ENCODE measurements at places on chromosomes 1 and 21.

- peak overlapping the region; percentile 13 for H3K27ac ChIP-seq
- H3K4me1 ChIP-seq: peaks cover 6% of the 10 kb centered on the region
- H3K36me3 ChIP-seq: no peaks in the 10 kb centered on the region
- no peak overlapping the region for H3K4me3 ChIP-seq
Measured at GRCh38 chr1:31855038-31855845, 39.4 kb upstream of the SPOCD1 start.

DNA sequence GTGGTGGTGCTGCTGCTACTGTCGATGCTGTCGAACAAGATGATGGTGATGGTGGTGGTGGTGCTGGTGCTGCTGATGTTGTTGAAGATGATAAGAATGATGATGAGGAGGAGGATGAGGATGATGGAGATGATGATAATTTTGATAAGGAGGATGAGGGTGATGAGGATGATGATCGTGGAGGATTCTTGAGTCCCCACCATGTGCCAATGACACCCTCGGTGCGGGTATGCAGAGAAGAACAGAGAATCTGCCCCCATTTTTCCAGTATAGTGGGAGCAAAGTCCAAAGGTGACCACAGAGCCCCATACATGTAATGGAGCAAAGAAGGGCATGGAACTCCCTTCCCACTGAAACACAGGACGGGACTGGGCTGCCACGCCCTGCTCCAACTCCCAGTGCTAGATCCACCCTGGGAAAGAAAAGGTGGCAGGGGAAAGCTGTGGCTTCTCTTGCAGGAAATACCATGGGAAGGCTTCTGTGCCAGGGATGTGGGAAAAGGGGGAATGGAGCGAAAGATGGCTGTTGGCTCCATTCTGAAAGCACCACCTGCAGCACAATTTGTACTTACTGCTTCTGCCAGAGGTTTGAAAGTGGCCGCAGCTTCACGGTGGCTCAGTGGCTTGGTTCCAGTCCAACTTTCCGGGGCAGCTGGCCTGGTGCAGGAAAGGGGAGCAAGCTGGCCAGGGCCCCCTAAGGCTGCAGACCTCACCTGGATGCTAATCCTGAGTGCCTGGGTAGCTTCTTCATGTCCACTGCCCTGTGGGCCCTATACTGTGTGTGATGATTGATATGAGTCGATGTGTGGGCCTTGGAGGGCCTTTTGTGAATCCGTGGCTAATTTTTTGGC, 387.2 kb upstream of the VAMP3 start:
- H3K27ac ChIP-seq: no peak overlapping the region
- H3K4me3 ChIP-seq: no peak overlapping the region
- H3K36me3 ChIP-seq: no peaks in the 10 kb centered on the region
- H3K27me3 ChIP-seq: peaks cover 3% of the 10 kb centered on the region

DNA sequence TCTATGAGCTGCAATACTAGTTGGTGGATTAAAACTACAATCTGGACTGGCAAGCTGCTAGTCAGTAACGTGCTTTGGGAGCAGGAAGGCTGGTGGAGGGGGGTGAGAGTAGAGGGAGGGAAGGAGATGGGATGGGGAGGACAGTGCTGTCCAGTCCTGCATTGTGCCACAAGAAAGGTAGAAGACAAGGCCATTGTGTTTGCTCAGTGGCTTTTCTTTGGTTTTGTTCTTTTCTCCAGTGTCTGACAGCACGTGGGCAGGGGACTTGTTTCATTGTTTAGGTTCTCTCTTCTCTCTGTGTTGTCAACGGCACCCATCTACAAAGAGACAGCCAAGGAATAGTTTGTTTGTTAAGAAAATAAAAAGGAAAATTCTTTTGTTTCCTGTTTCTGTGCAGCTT, 362.8 kb upstream of the PLXNA2 start:
- H3K27ac ChIP-seq: no peak overlapping the region
- no peaks in the 10 kb centered on the region for H3K36me3 ChIP-seq
- H3K27me3 ChIP-seq: no peaks in the 10 kb centered on the region
- DNase-seq: no peak
- H3K4me3 ChIP-seq: no peak overlapping the region

DNA sequence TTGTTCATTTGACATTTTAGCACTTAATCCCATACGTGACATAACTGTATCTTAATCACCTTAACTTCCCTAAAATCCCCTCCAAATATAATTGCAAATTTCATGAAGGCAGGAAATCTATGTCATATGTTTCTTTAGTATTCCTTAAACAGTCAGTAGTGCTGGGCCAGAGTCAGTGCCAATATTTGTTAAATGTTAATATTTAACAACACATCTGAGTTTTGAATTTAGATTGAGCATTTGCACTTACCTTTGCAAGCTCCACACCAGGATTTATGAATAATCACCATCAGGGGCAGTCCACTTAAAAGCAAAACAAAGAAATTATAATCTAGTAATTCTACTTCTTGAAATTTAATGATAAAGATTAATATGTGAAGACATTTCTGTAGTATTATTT, 5.3 kb downstream of the KTI12 start:
- DNase-seq: no peak
- no peak overlapping the region for H3K27ac ChIP-seq
- no peak overlapping the region for H3K4me3 ChIP-seq
- H3K4me1 ChIP-seq: peaks cover 24% of the 10 kb centered on the region
- no peaks in the 10 kb centered on the region for H3K27me3 ChIP-seq

DNA sequence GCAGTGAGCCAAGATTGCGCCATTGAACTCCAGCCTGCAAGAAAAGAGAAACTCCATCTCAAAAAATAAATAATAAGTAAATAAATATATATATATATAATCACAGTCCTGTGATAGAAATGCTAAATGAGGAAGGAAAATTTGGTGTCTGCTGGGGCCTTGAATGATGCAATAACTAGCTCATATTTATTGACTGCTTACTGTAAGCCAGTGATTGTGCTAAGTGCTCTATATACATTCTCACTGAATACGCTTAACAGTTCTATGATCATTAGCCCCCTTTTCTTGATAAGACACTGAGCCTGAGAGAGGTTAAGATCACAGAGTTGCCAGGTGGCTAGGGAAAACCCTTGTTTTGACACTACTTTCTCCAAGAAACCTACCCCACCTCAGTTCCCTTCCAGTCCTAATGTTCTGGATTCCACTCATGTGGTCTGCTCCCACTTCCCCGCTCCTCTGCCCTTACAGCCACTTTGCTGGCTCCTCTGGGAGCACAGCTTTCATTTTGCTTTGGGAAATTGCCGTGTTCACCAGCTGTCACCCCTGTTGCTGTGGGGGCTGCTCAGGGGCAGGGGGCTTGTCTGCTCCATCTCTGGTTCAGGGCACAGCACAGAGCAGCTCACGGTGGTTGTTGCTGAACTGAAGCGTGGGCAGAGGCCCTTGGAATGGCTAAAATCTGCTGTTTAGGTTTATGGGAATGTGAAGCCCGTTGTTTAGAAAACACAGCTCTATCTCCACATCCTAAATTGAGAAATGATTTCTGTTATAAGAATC, 2.5 kb upstream of the BMP8A start:
- H3K36me3 ChIP-seq: peaks cover 19% of the 10 kb centered on the region
- no peaks in the 10 kb centered on the region for H3K4me1 ChIP-seq
- no peak overlapping the region for H3K27ac ChIP-seq
- no peak overlapping the region for H3K4me3 ChIP-seq

DNA sequence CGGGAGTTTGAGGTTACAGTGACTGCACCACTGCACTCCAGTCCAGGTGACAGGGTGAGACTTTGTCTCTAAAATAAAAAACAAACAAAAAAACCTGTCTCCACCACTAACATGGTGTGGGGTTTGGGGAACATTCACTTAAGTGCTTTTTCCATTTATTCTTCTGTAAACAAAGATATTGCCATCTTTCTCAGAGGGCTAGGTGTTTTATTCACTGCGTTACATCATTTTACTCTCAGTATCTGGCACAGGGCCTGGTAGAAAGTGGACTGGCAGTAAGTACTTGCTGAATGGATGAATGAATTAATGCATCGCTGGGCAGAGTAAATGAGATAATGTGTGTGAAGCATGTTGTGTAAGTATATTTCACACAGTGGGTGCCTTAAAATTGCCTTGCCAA, 20.1 kb downstream of the KIAA0040 start:
- no peak overlapping the region for H3K4me3 ChIP-seq
- peaks cover 54% of the 10 kb centered on the region for H3K4me1 ChIP-seq
- no peak for DNase-seq
- H3K27me3 ChIP-seq: no peaks in the 10 kb centered on the region

- no peaks in the 10 kb centered on the region for H3K4me1 ChIP-seq
- no peaks in the 10 kb centered on the region for H3K36me3 ChIP-seq
- H3K4me3 ChIP-seq: no peak overlapping the region
- no peaks in the 10 kb centered on the region for H3K27me3 ChIP-seq
- DNase-seq: no peak
Measured at GRCh38 chr1:106571109-106571508, 485.4 kb upstream of the PRMT6 start.

GRCh38 chr1:92485381-92486250, 1.1 kb downstream of the GFI1 start:
- peak; percentile 88 for DNase-seq
- no peaks in the 10 kb centered on the region for H3K27me3 ChIP-seq
- H3K36me3 ChIP-seq: peaks cover 55% of the 10 kb centered on the region
- peak overlapping the region; percentile 97 for H3K27ac ChIP-seq
- peak overlapping the region; percentile 99 for H3K4me3 ChIP-seq

DNA sequence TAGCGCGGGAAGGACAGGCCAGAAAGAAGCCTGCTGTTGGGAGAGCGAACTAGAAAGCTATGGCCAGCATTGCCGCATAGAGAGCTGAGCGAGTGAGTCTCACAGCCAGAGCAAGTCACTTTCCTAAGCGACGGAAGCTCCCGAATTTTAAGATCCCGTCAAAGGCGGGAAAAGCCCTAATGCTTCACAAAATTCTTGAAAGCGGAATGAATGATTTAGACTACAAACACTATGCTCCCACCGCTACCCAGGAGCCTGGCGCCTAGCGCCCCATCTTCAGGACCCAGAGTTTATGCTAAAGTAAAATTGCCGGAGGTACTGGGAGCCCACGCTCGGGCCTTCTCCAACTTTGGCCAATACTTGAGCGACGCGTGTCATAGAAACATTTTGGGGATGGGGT, 409.9 kb upstream of the ESRRG start:
- no peak overlapping the region for H3K27ac ChIP-seq
- H3K4me1 ChIP-seq: peaks cover 2% of the 10 kb centered on the region
- no peak overlapping the region for H3K4me3 ChIP-seq

GRCh38 chr1:32521165-32521564, 18.1 kb upstream of the ZBTB8A start:
- H3K27me3 ChIP-seq: no peaks in the 10 kb centered on the region
- peaks cover 9% of the 10 kb centered on the region for H3K4me1 ChIP-seq
- H3K36me3 ChIP-seq: no peaks in the 10 kb centered on the region
- H3K4me3 ChIP-seq: peak overlapping the region; percentile 61
- H3K27ac ChIP-seq: no peak overlapping the region

DNA sequence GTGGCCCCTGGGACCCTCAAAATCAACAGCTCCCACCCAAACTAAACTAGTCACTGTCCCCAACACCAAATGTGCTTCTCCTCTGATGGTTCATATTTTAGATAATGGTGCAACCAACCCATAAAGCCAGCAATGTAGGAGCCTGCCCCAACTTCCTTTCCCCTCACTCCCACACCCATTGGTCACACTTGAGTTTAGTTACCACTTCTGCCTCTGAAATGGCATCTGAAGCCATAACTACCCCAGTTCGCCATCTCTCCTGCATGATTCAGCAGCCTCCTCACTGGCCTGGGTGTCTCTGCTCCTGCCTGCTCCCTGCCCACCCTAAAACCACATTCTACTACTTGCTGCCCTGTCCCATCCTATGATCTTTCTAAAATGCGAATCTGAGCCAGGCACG, 3.4 kb upstream of the CDCP2 start:
- no peak overlapping the region for H3K4me3 ChIP-seq
- no peak for DNase-seq
- H3K27me3 ChIP-seq: no peaks in the 10 kb centered on the region
- no peaks in the 10 kb centered on the region for H3K4me1 ChIP-seq
- no peaks in the 10 kb centered on the region for H3K36me3 ChIP-seq
- no peak overlapping the region for H3K27ac ChIP-seq

- H3K4me1 ChIP-seq: peaks cover 72% of the 10 kb centered on the region
- H3K4me3 ChIP-seq: no peak overlapping the region
- no peak for DNase-seq
- H3K36me3 ChIP-seq: peaks cover 30% of the 10 kb centered on the region
Measured at GRCh38 chr1:165852871-165853270, 25.5 kb downstream of the UCK2 start.

DNA sequence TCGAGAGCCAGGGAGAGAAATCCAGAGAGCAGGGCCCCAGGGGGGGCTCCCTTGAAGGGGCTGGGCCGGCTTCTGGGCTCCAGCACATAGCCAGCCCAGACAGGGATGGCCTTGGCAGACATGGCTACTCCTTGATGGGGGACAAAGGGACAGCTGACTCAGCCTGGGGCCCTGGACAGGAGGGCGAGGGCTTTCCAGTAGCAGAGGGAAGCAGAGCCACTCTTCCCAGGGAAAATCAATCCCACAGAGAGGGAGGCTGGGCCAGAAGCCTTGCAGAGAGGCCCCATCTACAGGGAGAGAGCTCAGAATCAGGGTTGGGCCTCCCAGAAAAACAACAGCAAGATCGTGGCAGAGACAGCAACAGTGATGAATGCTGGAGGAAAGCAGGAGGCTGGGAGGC, 15.6 kb downstream of the IGFN1 start:
- H3K27ac ChIP-seq: no peak overlapping the region
- H3K4me3 ChIP-seq: no peak overlapping the region
- H3K27me3 ChIP-seq: peaks cover 7% of the 10 kb centered on the region
- DNase-seq: no peak
- H3K36me3 ChIP-seq: no peaks in the 10 kb centered on the region
- H3K4me1 ChIP-seq: no peaks in the 10 kb centered on the region

DNA sequence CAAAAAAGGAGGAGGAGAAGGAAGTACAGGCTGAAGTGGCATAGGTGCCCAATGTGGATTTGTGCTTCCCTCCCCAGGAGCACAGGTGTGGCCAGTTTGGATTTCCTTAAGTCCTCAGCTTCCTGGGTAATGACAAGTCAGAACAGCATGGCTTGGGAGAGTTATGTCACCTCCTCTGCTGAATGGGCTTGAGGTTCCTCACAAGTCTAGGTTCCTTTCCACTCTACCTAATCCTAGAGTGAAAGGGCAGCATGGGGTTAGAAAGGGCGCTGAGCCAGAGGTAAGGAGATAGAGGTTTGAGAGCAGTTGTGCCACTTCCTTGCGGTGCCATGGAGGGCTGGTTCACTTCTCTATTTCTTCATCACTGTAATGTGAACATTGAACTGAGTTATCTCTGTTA, 35.5 kb upstream of the IL20 start:
- H3K4me3 ChIP-seq: no peak overlapping the region
- H3K27ac ChIP-seq: no peak overlapping the region
- DNase-seq: no peak
- peaks cover 20% of the 10 kb centered on the region for H3K27me3 ChIP-seq

GRCh38 chr1:234976861-234977680, 151.6 kb downstream of the TOMM20 start:
- H3K36me3 ChIP-seq: peaks cover 57% of the 10 kb centered on the region
- DNase-seq: no peak
- no peaks in the 10 kb centered on the region for H3K27me3 ChIP-seq
- peak overlapping the region; percentile 97 for H3K27ac ChIP-seq
- peaks cover 85% of the 10 kb centered on the region for H3K4me1 ChIP-seq

DNA sequence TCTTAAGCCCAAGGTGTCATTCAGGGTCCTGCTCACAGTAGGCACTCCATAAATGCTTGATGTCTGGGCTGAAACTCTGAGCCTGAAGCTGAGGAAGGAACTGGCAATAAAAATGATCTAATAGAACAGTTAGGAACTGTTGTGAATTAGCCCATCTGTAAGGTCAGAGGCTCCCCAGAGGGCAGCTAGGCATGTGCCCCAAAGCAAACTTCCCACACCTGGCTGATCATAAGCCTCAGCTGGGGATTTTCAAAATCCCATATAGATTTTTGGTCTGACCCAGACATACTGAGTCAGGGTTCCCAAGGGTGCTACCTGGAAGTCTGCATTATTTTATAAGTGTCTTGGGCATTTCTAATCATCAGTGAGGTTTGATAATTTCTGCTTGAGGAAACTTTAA, 309.4 kb upstream of the PROX1 start:
- H3K27me3 ChIP-seq: no peaks in the 10 kb centered on the region
- H3K4me3 ChIP-seq: no peak overlapping the region
- H3K27ac ChIP-seq: no peak overlapping the region
- no peak for DNase-seq
